ENCODE measurements at places on chromosomes 16 and 17. TPM values are rescaled to one million over a fixed set of nuclear protein-coding genes. Genes with fewer than 3 reads are reported as not detected.

DNA sequence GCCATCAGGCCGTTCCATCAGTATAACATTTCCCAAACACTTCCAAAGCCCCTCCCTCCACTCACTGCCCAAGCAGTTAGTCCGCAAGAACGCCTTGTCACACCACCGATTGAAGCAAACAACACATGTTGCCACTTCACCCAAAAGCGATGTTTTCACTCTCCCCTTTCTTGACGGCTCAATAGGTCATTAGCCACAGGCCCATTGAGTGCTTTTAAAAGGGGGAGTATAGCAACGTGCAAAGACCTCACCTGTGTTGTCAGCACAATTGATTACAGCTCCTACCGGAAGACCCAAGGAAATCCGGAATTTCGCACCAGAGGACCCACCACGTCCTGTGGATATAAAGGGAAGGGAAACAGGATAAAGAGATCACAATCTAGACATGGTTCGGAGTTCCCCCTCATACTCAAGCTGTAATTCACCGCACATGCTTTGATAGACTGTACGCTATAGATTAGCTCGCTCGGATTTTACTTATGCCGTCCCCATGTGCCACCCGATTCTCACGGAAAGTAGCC is 690 bp downstream of the RPL23 start:
- no peak for DNase-seq
- H3K4me3 ChIP-seq = peak overlapping the region; percentile 88
- H3K27me3 ChIP-seq = no peaks in the 10 kb centered on the region
- peak overlapping the region; percentile 95 for H3K27ac ChIP-seq
- H3K4me1 ChIP-seq = peaks cover 16% of the 10 kb centered on the region
- H3K36me3 ChIP-seq = peaks cover 44% of the 10 kb centered on the region

DNA sequence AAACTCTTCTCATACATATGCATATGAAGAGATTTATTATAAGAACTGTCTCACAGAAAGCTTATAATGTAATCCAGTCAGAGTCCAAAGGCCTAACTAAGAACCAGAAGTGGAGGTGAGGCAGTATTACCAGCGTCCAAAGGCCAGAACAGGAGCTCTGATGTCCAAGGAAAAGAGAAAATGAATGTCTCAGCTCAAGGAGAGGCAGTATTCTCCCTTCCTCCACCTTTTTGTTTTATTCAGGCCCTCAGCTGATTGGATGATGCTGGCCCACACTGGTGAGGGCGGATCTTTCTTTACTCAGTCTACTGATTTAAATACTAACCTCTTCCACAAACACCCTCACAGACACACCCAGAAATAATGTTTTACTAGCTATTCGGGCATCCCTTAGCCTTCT is 43.4 kb downstream of the FBXL20 start:
- no peaks in the 10 kb centered on the region for H3K4me1 ChIP-seq
- H3K27me3 ChIP-seq = no peaks in the 10 kb centered on the region
- no peak for DNase-seq
- no peak overlapping the region for H3K4me3 ChIP-seq

- DNase-seq = no peak
- no peaks in the 10 kb centered on the region for H3K27me3 ChIP-seq
- H3K4me3 ChIP-seq = no peak overlapping the region
- no peak overlapping the region for H3K27ac ChIP-seq
- no peaks in the 10 kb centered on the region for H3K36me3 ChIP-seq
Measured at GRCh38 chr16:67252609-67253497, 4.1 kb downstream of the SLC9A5 start.

- DNase-seq = no peak
- peaks cover 20% of the 10 kb centered on the region for H3K36me3 ChIP-seq
Measured at GRCh38 chr17:36510636-36511035, 24.0 kb downstream of the MYO19 start.

DNA sequence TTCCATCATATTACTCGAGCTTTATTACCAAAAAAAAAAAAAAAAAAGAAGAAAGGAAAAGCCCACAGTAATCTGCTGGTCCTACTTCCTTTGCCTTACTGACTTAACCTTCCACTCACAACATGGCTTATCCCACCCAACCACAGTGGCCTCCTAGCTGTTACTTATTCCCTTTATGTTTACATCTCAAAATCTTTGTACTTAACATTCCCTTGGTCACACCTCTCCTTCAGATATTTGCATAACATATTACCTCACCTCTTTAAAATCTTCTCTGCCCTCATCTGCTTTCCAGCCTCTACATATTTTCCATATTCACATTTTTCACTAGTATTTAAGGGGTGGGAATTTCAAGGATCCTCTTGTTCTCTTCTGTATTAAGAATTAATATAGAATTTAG is 327.0 kb upstream of the TBX2 start:
- H3K4me3 ChIP-seq = no peak overlapping the region
- H3K36me3 ChIP-seq = no peaks in the 10 kb centered on the region
- no peaks in the 10 kb centered on the region for H3K4me1 ChIP-seq
- H3K27ac ChIP-seq = no peak overlapping the region
- no peak for DNase-seq

DNA sequence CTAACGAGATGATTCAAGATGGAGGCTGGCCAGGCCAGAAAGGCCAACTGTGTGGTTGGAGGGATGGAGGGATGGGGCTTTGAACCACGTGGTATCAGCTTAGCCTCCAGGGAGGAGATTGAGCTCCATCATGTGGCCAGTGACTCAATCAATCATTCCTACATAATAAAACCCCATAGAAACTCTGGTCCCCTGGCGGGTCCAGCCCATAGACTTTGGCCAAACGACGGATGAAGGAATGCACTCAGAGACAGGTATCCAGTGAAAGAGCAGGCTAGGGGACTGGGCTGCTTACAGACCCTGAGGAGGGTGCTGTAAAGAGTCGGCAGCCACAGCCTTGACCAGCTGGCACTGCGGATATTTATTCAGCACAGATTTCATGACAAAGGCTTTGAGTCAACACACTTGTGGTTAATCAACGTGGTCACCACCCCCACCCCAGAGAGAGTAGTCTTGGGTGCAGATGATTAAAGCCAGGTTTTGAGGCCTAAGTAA is 308.7 kb upstream of the TNRC6C start:
- H3K4me3 ChIP-seq = no peak overlapping the region
- no peaks in the 10 kb centered on the region for H3K27me3 ChIP-seq
- no peaks in the 10 kb centered on the region for H3K36me3 ChIP-seq
- no peak for DNase-seq
- H3K27ac ChIP-seq = no peak overlapping the region
- H3K4me1 ChIP-seq = no peaks in the 10 kb centered on the region

DNA sequence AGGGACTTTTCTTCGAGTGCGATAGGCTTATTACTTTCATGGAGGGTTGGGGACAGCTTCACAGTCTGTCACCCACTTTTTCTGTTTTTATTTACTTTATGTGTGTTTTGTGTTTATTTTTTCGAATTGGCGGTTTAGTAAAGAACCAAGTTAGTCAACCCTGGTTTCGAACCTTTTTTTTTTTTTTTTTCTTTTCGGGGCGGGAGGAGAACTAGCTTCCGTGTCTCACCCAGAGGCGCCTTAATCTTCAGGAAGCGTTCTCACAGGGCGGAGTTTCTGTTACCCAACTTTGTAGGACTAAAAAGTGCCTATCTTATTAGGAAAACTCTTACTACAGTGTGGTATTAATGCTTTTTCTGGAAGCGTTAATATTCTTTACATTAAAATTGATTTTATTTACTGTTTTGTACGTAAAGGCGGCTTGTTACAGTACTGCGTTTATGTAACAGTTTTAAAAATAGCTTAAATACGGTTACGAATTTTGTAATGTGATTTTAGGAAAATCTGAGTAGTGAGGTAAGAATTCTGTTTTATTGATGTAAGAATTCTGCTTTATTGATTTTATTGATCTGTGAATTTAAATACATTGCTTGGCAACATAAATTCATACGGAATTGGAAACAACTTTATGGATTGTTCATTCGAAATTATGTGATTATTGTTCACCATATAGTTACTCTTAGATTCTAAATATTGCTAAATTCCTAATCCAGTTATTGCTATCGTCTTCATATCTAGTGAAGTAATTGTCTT is 885 bp downstream of the ZNF207 start:
- no peak for DNase-seq
- H3K27me3 ChIP-seq = no peaks in the 10 kb centered on the region
- peak overlapping the region; percentile 100 for H3K27ac ChIP-seq
- peak overlapping the region; percentile 92 for H3K4me3 ChIP-seq

GRCh38 chr17:49703557-49704277 is 4.0 kb downstream of the SLC35B1 start:
- 0 out of 2 replicates have a peak, but pooled peaks cover 3% of the 10 kb centered on the region for H3K4me1 ChIP-seq
- H3K27ac ChIP-seq = no peak overlapping the region
- no peak for DNase-seq
- peaks cover 17% of the 10 kb centered on the region for H3K36me3 ChIP-seq
- H3K4me3 ChIP-seq = no peak overlapping the region

DNA sequence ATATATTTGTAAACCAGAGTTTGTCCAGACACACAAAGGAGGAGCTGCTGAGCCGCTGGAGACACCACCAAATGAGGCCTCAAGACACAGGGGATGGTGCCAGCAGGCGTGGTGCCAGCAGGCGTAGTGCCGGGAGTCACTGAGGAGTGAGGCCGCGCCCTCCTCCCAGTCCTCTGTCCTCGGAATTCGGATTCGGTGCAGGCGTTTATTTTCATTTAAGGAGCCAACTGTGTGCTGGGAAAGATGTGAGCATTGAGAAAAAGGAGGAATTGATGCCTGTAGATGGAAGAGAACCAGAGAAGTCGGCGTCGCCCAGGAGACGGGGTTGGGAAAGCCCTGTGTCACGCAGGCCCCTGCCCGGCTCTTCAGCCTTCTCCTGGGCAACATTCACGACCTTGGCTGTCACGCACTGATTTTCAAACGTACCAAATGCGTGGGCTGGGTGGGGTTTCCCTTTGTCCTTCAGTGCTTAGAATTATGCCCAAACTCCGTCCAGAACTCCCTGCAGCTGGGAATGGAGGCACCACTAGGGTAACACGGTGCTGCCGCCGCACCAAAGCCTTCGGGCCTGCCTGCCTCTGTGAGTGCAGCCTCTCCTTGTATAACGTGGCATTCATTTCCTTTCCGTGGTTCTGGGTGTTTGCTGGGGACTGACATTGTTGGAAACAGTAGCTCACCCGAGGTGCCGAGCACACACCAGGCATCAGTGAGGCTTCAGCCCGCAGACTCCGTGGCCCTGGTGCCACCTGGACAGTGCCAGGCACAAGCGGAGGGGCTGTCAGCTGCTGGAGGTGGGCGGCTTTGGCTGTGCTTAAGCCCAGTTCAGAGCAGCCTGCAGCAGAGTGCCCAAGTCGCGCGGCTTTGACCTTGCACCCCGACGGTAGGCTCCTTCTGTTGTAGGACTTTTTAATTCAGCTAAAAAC is 49.0 kb upstream of the CHMP6 start:
- no peak overlapping the region for H3K4me3 ChIP-seq
- no peaks in the 10 kb centered on the region for H3K4me1 ChIP-seq
- no peak for DNase-seq
- H3K27me3 ChIP-seq = no peaks in the 10 kb centered on the region

DNA sequence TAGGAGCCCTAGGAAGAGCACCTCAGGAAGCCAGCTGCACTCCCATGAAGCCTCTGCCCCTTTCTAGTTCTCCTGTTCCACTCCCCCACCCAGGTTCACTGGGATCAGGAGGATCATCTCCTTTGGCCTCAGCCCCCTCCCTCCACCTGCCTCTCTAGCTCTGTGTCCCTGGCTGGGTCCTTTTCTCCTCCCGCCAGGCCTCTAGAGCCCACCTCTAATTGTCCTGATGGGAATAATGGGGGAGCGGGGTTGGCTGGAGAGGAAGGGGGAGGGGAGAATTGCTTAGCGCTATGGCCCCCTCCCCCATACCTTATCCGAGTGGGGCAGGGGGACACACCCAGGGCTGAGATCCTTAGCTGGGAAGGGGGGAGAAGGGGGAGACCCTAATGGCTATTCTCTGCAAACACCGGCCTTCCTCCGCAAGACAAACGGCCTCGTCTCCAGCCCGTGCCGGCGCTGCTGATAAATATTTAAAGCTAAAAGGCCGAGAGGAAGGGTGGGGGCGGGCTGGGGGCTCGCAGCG is 997 bp downstream of the HOXB7 start:
- H3K4me1 ChIP-seq = peaks cover 11% of the 10 kb centered on the region
- no peaks in the 10 kb centered on the region for H3K36me3 ChIP-seq
- peak overlapping the region; percentile 86 for H3K4me3 ChIP-seq
- DNase-seq = no peak
- peaks cover 13% of the 10 kb centered on the region for H3K27me3 ChIP-seq

The ABI3 gene
- polyA plus RNA-seq = 105 TPM

The ALOX12B gene
- not detected for polyA plus RNA-seq

The CARD14 gene
- polyA plus RNA-seq = not detected

Measured in GM12878 (cell line).